T-helper 2 cell treated with Interferon-gamma antibody and Interleukin-4, amounts not matched to agents 5 μg/mL and 100 μg/mL, for 36 hours (primary cell): ENCODE measurements at places on chromosomes 6 and 20.
A peak's percentile ranks its signal among the peaks of the same experiment; 100 is the strongest.

- DNase-seq = no peak
These were observed 27.3 kb upstream of the STX16 start for GRCh38 chr20:58623579-58624473.

DNA sequence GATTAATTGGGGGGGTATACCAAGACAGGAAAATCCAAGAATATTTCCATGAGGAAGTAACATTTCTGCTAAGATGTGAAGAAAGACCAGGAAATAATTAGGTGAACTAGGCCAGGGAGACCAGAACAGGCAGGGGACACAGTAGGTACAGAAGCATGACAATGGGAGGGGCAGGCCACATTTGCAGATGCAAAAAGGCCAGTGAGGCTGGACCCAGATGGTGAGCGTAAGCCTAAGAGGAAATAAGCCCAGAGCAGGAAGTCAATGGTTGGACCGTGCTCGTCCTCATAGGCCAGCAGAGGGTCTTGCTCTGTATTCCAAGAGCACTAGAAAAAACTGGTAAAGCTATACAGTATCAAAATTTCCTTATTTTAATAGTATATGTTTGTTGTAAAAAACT is 9.4 kb downstream of the CEP162 start:
- DNase-seq = no peak

DNA sequence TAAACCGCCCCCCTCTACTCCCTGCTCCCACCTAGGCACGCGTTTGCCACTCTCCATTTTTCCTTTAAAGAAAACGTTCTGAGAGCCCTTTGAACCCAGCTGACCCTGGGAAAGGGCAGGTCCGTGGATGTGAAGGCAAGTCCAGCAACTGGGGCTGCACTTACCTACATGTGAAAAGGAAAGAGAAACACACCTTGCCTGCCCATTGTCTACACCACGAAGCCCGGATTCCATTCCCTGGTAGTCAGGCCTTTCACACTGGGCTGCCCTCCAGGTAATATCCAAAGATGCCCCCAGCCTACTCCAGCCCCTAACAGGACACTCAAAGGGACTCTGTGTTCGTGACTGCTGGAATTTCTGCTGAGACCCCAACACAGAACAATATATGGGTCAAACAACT is 94.4 kb downstream of the CD83 start:
- no peak for DNase-seq

GRCh38 chr6:163780994-163781393 is 366.5 kb downstream of the QKI start:
- DNase-seq = no peak

GRCh38 chr20:1434571-1435336 is 31.9 kb downstream of the NSFL1C start:
- DNase-seq = peak; percentile 82

- DNase-seq = no peak
These were observed 56.8 kb downstream of the MYH7B start for GRCh38 chr20:35012227-35013069.
